ENCODE measurements at places on chromosomes 6 and 20.

GRCh38 chr20:46203510-46203837, 85.4 kb downstream of the CD40 start:
- no peak for DNase-seq

GRCh38 chr6:6546318-6547109, 42.0 kb upstream of the LY86 start:
- no peak for DNase-seq

GRCh38 chr6:136014454-136015437, 163.2 kb downstream of the PDE7B start:
- DNase-seq = no peak

DNA sequence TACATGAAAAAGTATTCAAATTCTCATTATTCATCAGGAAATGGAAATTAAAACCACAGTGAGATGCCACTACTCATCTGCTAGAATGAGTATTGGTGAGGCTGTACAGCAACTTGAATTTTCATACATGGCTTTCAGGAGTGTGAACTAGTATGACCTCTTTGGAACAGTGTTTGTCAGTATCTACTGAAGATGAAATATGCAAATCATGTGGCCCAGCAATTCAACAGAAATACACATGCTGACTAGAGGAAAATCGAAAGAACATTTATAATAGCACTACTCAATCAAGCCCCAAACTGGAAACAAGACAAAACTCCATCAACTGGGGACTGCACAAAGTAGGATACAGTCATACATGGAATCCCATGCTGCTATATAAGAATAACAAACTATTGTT, 102.2 kb downstream of the DCDC2 start:
- DNase-seq = no peak

- no peak for DNase-seq
Measured at GRCh38 chr6:14210077-14210476, 92.5 kb downstream of the CD83 start.

DNA sequence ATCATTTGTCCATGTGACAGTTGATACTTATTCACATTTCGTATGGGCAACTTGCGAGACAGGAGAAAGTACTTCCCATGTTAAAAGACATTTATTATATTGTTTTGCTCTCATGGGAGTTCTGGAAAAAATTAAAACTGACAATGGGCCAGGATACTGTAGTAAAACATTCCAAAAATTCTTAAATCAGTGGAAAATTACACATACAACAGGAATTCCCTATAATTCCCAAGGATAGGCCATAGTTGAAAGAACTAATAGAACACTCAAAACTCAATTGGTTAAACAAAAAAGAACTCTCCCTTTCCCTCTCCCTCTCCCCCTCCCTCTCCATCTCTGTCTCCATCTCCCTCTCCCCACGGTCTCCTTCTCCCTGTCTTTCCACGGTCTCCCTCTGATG, 19.4 kb upstream of the EIF2S2 start:
- no peak for DNase-seq

DNA sequence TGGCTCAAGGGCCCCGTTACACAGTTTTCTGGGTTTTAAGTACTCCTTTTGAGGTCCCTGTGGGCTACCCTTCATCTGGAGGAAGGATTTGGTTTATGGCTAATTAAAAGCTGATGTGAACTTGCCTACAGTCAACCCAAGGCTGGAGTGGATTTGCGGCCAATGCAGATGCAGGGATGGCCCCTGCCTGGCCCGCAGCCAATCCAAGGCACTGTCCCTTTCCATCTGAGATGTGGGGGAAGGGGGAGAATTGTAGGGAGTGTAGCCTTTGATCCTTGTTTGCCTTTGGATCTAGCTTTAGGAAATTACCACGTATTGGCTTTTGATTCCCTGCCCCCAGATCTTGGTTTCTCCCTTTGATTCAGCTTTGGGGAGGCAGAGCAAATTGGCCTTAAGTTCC, 128.0 kb upstream of the GGTLC1 start:
- no peak for DNase-seq
